ENCODE measurements at places on chromosomes 1 and 21.

- no peak for DNase-seq
These were observed 5.9 kb upstream of the KIF26B start for GRCh38 chr1:245148861-245149260.

GRCh38 chr21:38937286-38937790 is 131.6 kb downstream of the ETS2 start:
- no peak for DNase-seq

- no peak for DNase-seq
These were observed 31.8 kb downstream of the IGSF21 start for GRCh38 chr1:18139198-18139981.

DNA sequence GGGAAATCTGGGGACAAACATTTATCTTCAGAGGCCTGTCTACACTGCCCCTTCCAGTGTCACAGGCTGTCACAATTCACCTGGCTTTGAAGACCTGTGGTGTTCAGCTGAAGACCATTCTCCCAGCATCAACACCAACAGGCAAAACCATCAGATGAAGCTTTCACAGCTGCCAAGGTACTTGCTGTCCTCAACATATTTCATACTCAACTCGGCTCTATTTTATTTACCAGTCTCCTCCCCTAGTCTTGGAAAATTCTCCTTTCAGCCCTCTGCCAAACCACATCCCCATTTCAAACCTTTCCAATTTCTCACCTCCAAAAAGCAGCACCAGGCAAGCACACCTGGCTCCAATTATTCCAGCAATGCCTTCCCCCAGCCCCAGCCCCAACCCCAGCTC is 108.8 kb downstream of the TGFBR3 start:
- DNase-seq, result no peak

- no peak for DNase-seq
These were observed 149.1 kb upstream of the HP1BP3 start for GRCh38 chr1:20936216-20936615.

- no peak for DNase-seq
These were observed 77.4 kb upstream of the BTG3 start for GRCh38 chr21:17690078-17690494.

GRCh38 chr1:99659755-99660210 is 13.9 kb downstream of the PALMD start:
- no peak for DNase-seq

DNA sequence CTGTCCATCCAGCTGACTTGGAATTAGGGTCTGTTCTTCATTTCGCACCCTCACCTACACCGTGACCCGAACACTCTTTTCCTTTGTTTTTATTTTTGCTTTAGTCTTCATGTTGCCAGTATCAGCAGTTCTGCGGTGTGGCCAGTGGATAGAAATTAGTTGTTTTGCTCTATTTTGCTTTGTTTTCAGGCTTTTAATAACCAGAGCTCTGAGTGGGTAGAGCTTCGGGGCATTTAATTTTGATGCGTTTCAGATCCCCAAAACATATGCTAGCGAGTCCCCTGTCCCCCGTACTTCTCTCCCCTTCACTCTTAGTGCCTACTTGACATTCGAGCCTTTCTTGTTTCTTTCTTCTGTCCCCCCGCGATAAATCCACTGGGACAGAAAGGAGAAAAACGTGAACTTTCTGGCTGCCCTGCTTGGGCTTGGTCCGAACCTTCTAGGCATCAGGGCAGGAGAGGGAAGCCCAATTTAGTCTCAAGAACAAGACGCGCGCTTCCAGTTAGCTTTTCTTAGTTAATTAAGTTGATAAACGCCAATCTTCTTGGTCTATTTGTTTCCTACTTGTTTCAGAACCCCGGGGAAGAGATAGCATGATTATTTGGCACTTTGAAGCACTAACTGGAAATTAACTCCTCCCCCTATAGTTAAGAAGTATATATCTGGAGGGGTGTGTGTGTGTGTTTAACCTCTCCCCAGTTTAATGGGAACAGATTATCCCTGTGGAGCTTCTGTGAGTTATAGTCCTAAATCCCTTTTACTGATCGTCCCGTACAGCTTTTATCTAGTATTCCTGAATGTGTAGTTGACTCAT is 839 bp downstream of the SWT1 start:
- no peak for DNase-seq
